ENCODE measurements at places on chromosomes 12 and 14.
A peak's percentile ranks its signal among the peaks of the same experiment; 100 is the strongest.

DNA sequence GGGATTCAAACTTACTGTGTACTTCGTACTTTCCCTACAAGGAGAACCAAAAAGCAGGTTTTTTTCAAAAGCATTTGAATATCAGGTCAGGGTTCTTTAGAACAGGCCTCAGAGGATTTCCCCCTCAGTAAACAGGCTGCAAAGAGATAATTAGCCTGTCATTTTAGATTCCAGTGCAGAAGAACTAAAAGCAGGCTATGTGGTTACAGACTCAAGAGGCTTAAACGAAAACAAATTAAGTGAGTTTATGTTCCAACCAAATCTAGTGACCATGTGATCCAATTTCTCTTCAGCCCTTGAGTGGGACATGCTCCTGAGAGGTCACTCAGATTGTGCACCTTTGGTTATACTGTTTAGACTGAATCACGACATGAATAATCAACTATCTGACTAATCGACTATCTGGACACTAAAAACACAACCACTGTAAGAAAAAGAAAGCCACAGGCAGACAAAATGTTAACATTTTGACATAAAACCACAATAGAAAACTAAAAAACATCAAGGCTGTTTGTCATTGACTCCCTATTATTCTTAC is 4.5 kb downstream of the TMED8 start:
- DNase-seq = no peak

- no peak for DNase-seq
Observed at GRCh38 chr14:103830511-103831270, 16.7 kb downstream of the PPP1R13B start.

- DNase-seq = no peak
Observed at GRCh38 chr14:77120771-77121743, 20.5 kb downstream of the ZDHHC22 start.

- no peak for DNase-seq
Observed at GRCh38 chr12:14907953-14908352, 22.3 kb upstream of the MGP start.

DNA sequence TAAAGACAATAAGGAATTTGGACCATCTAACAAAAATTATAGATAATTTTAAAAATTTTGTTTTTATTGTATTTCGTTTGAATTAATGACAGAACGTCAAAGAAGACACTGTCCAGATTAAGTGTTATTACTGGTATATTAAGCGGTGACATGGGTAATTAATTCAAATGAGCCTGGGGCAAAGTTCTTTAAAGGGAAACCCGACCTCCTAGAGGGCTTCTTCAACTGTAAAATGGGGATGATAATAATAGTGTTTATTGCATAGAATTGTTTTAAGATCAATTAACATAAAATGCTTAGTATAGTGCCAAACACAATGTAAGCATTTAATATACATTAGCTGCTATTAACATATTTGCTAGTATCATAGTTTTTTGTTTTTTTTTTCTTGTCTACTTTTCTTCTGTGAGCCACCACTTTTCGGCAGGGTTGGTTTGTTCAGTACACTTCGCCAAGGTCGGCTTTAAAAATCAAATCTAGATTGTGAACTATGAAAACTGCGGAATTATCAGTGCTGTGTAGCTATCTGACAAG is 514 bp upstream of the LARP4 start:
- no peak for DNase-seq

DNA sequence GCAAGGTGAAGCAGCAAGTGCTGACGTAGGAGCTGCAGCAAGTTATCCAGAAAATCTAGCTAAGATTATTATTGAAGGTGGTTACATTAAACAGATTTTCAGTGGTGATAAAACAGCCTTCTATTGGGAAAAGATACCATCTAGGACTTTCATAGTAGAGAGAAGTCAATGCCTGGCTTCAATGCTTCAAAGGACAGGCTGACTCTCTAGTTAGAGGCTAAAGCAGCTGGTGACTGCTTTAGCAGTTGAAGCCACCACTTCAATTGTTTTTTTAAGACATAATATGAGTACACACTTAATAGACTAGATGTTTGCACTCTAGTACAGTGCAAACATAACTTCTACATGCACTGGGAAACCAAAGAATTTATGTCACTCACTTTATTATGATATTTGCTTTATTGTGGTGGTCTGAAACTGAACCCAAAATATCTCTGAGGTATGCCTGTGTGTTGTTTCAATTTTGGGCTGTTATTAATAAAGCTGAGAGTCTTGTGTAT is 1026.9 kb upstream of the FOXG1 start:
- no peak for DNase-seq

DNA sequence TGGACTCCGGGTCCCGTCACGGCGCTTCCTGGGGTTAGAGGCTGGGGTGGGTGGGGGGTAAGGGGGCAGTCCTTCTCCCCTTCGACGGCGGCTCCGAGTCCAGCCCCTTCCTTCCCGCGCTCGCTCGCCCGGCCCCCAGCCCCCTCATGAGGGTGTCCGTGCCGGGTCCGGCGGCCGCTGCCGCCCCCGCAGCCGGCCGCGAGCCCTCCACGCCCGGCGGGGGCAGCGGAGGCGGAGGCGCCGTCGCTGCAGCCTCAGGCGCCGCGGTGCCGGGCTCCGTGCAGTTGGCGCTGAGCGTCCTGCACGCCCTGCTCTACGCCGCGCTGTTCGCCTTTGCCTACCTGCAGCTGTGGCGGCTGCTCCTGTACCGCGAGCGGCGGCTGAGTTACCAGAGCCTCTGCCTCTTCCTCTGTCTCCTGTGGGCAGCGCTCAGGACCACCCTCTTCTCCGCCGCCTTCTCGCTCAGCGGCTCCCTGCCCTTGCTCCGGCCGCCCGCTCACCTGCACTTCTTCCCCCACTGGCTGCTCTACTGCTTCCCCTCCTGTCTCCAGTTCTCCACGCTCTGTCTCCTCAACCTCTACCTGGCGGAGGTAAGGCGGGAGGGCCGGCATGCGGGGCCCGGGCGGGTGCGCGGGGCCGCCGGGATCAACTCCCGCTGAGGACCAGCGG is 500 bp downstream of the GPR137C start:
- peak; percentile 8 for DNase-seq

- no peak for DNase-seq
Observed at GRCh38 chr12:62426089-62426488, 40.5 kb upstream of the MON2 start.

GRCh38 chr12:129676411-129676810 is 227.4 kb downstream of the TMEM132D start:
- DNase-seq = no peak

DNA sequence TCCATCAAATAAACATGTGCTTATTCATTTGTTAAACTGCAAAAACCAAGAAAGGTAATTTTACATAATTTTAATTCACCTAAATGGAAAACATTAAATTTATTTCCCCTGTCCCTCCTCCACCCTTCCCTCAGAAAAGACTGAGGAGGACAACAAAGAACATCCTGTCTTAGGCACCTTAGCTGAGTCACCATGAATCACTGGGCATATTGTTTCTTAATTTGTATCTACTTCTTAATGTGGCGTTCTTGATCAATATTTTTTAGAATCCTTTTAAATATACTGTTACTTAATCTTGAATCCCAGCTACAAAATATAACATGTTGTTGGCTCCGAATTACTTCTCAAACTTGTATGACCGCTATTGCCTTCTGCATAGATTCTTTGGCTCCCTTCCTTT is 23.5 kb downstream of the SIX6 start:
- DNase-seq = no peak

- DNase-seq = no peak
Observed at GRCh38 chr14:39576736-39577135, 144.5 kb upstream of the FBXO33 start.

DNA sequence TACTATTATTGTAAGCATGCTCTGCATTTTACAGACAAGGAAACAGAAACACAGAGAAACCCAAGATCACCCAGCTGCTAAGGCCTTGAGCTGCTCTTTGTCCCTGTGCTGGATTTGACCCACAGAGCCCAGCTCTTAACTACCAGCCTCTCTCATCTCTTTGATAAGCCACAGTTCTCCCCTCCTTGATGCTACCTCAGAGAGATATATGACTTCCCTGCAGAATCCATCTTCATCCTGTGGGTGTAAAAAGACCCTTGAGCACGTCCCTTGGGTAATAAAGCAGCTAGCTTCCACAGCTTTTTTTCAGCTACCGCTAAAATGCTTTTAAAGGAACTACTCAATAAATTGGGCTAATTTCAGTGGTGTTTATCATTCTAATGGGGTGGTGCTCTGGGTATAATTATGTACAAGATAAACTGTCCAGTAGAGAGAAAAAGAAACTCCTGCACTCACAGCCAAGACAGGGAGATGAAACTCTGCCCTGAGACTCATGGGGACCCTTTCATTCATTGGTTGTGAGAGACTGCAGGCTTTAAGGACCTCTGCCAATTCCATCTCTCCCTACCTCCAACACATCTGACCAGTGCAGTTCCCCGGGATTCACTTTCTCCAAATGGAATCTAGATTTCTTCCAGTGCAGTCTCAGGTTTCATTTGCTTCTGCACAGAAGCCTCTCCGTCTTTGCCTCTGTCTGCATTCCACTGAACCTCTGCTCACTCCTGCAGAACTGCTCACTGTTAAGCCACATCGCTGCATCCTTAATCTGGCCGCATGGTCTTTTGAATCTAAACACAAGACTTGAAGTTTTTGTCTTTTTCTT is 24.7 kb upstream of the NTF3 start:
- no peak for DNase-seq

- no peak for DNase-seq
Observed at GRCh38 chr14:89640141-89640540, 223.1 kb upstream of the FOXN3 start.

DNA sequence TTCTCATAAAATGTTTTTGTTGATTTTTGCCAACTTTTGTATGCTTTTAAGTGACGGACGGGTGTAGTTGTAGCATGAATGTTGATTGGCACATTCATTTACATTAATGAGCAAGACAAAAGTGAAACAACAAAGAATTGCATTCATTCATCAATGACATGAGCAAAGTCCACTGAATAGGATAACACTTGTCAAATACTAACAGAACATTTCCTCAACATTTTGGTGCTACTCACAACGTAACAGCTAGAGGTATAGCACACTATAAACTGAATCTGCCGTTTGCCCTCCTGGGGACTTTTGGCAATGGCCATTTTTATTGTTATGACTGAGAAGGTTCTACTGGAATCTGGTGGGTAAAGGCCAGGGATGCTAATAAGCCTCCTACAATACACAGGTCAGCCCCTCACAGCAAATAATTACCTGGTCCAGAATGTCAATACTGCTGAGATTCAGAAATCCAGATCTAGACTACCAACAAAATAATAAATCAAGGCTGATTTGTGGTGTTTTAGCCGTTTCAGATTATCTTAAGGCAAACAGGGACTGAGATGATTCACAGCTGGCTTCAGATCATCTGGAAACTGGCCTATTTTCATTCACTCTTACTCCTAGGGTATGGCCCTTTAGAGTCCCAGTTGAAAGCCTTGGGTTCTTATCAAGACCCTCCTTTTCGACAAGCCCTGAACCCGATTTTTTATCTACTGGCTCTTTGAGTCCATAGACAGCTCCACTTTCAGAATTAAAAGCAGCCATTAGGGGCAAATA is 22.5 kb upstream of the CDKN3 start:
- DNase-seq = no peak

DNA sequence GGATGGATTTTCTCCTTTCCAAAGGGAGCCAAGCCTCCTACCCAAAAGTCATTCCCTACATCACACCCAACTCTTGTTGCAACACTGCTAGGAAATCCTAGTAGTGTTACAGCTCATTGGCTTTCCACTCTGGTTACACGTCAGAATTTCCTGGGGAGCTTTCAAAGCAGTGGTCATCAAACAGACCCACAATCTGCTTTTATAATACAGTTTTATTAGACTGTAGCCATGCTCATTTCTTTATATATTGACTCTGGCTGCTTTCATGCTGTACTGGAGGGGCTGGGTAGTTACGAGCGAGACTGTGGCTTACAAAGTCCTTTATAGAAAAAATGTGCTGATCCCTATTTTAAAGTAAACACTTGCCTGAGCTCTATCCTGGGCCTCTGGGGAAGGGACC is 34.3 kb downstream of the ZFYVE26 start:
- DNase-seq = no peak

- peak; percentile 96 for DNase-seq
Observed at GRCh38 chr12:111841750-111842555, at the start of gene MAPKAPK5. MAPKAPK5 (plus strand) TSS chr12:111842228; CDS start chr12:111842734, 506 bp downstream.

DNA sequence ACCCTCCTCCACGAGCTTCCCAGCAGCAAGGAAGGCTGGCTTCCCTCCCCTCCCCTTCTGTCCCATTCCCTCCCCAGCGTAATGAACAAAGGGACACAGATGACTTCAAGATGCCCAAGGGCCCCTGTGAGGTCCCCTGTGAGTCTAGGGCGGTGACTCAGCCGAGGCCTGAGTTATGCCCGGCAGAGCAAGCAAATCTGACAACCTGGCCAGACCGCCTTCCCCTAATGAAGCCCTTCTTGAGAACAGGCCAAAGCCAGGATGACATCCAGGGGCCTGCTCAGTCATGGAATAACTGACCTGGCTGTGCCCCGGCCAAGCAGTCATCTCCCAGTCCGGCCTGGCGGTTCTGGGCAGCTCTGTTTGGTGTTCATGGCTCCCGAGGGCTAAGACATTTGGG is 89.2 kb downstream of the DICER1 start:
- DNase-seq = no peak

GRCh38 chr12:1595026-1595561 is 713 bp upstream of the FBXL14 start:
- DNase-seq = no peak

- no peak for DNase-seq
Observed at GRCh38 chr14:94123868-94124267, 5.5 kb downstream of the IFI27L2 start.

Measured in activated CD4-positive, alpha-beta T cell treated with anti-CD3 and anti-CD28 coated beads for 24 hours (primary cell).